ENCODE measurements at places on chromosomes 5 and 9.

DNA sequence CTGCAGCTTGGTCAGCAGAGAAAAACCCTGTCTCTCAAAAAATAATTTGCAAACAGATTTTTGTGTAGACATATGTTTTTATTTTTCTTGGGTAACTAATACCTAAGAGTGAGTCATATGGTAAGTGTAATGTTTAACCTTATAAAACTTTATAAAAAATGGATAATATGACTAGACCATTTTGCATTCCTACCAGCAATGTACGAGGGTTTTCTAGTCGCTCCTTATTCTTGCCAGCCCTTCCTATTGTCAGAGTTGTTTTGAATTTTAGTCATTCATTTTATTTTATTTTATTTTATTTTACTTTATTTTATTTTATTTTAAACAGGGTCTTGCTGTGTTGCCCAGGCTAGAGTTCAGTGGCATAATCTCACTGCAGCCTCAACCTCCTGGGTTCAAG lies 37.8 kb downstream of the RABGAP1 start:
- DNase-seq: no peak

- DNase-seq: no peak
Measured at GRCh38 chr9:138069731-138070456, 192.3 kb downstream of the CACNA1B start.

DNA sequence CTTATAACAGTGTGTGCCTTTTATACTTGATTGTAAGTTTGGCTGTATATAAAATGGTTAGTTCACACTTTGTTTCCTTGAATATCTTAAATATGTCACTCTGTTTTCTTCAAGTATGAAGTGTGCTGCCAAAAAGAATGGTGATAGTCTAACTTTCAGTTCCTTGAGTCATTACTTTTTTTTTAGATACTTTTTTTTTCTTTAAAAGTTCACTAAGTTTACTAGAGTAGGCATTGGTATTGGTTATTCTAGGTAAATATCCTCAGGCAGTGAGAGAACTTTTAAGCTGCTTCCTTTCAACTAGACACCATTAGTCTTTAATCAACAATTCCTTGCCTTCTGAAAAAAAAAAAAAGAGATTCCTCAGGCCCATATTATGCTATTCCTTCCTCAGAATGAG lies 41.9 kb downstream of the SPEF2 start:
- DNase-seq: no peak

DNA sequence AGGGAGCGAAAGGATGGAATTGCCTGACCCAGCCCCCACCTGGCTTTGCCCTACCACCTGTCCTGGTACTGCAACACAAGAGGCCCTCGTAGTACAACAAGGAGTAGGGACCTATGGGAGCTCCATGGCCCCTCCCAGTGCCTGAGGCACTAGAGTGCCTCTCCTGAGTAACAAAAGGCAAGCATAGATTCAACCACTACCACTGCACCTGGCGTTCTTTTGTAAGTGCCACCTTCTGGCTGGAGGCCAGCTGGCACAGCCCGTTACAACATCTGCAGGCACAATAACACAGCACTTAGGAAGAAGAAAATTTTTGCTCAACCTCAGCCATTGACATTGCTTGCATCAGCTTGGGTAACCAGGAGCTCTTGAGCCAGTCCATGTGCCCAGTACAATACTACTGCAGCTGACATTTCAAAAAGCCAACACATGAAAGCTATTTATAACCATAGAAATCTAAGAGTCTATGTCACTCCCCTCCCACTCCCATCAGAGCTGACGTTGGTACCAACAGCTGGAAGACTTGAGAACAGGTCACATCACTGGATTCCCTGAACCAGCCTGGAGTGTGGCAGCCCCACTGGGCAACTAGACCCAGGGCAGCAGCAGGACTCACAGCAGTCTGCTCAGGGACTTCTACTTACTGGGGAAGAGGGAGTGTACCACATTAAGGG lies 17.7 kb upstream of the FAM174A start:
- no peak for DNase-seq

DNA sequence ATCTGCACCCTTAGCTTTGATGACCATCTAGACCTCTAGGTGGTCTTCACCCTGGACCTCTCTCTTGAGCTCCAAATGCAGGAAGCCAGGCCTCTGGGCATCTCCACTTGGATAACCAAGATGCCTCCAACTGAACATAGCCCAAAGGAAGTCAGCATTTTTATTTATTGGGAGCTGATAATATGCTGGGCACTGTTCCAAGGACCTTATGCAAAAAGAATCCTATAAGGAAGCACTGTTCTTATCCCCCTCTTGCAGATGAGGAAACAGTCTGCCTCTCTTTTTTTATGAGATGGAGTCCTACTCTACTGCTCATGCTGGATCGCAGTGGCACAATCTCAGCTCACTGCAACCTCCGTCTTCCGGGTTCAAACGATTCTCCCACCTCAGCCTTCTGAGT lies 219.9 kb downstream of the CDK5RAP2 start:
- DNase-seq: peak; percentile 37

Measured in AG10803 (cell line).